ENCODE measurements at places on chromosomes 6 and 20. TPM values are rescaled to one million over a fixed set of nuclear protein-coding genes. Genes with fewer than 3 reads are reported as not detected.

- no peak for DNase-seq
Observed at GRCh38 chr6:96066376-96066775, 50.6 kb downstream of the FUT9 start.

GRCh38 chr20:32528171-32528891 lies 56.8 kb downstream of the NOL4L start:
- peak; percentile 81 for DNase-seq

DNA sequence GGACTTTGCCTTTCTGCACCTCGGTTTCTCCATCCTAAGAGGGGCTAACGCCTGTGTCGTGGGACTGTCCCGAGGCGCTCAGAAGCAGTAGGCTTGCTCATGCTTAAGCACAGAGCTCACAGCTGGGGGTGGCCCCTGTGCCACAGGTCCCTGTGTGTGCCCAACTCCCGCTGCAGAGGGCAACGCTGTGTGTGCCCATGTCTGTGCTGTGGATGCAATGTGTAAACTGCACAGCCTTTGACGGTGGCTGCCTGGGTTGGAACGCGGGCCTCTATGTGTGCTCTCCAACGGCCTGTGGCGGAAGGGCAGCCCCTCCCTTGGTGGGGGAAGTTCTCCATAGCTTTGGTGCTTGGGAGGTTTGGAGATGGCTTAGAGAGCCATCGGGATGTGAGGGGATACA lies 10.7 kb upstream of the GATA5 start:
- no peak for DNase-seq

DNA sequence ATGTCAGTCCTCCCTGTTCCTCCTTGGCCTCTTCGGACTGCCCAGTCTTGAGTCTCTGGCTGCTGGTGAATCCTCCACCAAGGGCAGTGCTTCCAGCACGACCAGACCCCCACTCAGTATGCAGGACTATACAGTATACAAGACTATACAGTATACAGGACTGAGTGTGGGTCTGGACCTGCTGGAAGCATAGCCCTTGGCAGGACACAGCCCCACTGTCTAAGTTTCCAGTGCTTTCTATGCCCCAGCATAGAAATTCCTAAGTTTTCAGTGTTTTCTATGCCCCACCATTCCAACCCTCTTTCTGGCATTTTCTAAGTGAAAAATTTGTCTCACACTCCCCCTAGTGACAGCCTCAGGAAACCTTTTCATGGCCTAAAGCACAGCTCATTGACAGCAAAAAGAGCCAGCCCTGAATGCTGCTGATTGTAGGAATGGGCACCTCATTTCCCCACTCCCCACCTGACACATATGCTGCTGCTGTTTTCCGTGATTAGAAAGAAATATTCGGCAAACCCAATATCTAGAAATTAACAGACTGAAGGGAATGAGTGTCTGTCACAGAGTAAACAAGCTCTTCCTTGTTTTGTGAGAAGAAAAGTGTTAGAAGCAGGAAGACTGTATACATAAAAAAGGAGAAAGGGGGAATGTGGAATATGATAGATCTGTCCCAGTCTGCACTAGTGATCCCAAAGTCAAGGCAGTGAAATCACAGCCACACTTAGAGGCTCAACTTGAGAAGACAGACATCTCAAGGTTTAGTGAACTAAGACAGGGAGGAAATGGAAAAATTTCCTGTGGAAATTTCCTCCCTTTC lies 206.9 kb downstream of the IBTK start:
- DNase-seq = peak; percentile 30

DNA sequence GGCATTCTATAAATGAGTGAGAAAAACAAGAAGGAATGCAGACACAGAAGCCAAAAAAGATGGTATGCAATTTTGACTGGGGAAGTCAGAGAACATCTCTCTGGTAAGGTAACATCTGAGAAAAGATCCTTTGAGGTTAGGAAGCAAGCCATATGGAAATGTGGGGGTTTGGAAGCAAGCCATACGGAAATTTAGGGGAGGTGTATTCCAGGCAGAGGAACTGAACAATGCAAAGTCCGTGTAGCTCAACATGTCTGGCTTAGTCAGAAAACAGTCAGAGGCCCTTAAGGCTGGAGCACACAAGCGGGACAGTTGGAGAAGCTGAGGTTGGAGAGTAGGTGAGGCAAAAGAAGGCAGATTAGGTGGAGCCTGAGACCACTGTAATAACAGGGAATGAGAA lies 35.3 kb downstream of the RALGAPA2 start:
- no peak for DNase-seq

DNA sequence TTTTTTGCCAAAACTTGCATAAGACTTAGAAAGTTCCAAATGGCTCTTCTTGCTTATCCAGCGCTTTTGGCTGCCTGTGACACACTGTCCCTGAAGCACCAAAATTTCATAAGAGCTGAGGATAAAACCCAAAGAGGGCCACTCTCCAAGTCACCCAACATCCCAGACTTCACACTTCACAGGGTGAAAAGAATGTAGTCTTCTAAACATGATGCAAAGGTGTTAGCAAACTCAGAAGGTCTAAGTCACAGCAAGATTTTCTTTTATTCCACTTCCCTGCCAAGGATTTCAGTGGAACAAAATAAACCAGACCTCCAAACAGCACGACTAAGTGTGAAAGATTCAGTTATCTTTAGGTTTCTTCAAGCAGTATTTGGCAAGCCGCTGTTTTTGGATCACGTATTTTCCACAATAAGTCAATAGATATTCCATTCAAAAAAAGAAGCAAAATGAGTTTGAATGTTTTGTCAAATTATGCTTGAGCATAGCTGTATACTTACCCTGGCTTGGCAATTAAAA lies 44.6 kb upstream of the CD93 start:
- no peak for DNase-seq

- no peak for DNase-seq
Observed at GRCh38 chr6:35857853-35858252, 52.7 kb downstream of the LHFPL5 start.

DNA sequence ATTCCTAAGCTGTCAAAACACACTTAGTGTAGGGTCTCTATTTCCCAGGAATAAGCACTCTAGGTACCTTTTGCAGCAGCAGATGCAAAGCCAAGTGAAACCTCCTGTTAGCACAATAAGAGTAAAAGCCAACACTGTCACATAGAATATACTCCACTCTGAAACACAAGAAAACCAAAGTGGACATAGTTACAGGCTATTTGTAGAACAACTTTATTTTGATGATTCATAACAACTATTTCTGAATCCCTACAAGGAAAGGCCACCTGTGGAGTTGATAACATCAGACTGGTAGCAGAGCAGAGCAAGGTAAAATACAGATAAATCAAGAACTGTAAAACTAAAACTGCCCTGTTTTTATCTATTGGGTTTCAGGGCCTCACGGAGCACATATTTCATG lies 59.7 kb downstream of the ALDH5A1 start:
- DNase-seq = no peak

DNA sequence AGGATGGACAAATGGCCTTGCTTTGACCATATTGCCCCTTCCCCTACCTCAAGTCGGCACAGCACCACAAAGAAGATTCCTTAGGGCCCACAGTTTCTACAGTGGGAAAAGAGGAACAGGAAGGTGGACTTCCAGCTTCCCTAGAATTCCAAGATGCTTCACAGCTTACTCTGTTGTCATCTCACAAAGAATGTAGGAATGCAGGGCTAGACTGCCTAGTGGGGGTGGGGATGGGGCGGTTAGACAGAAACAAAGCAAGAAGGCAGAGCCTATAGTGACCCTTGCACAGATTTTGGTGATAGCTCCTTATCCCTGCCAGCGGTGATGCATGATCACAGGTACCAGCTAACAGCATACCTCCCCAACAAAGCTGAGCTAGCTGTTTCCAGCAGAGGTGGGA lies 607.6 kb upstream of the MAN1A1 start:
- DNase-seq = no peak

LY6G5C gene
- 13.8 TPM for total RNA-seq

DNA sequence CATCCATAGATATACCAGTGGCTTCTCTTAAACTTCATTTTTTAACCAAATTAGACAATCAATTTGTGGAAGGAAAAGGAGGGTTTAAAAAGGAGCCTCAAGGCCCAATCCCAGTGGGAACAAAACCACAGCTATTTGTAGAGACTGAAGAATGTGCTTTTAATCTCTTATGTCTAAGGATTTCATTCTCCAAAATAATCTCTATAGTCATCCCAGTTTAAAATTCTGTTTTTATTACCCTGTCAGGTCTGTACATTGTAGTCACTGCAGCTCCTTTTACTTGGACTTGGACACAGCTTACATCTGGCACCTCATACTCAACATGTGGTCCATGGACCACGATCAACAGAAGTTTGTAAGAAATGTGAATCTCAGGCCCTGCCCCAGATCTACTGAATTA lies 152.1 kb upstream of the STMND1 start:
- DNase-seq = no peak

Measured in glutamatergic neuron (in vitro differentiated cells).